NCI-H1436 (cell line): ENCODE measurements at places on chromosomes 11 and 22.

GRCh38 chr11:69170704-69171103 is 15.0 kb downstream of the SMIM38 start:
- DNase-seq = no peak

- no peak for DNase-seq
These were observed 24.1 kb downstream of the MS4A10 start for GRCh38 chr11:60809249-60809648.

- no peak for DNase-seq
These were observed 12.6 kb downstream of the UCP3 start for GRCh38 chr11:73996161-73996747.

- no peak for DNase-seq
These were observed 24.5 kb upstream of the SERPIND1 start for GRCh38 chr22:20749453-20749852.

DNA sequence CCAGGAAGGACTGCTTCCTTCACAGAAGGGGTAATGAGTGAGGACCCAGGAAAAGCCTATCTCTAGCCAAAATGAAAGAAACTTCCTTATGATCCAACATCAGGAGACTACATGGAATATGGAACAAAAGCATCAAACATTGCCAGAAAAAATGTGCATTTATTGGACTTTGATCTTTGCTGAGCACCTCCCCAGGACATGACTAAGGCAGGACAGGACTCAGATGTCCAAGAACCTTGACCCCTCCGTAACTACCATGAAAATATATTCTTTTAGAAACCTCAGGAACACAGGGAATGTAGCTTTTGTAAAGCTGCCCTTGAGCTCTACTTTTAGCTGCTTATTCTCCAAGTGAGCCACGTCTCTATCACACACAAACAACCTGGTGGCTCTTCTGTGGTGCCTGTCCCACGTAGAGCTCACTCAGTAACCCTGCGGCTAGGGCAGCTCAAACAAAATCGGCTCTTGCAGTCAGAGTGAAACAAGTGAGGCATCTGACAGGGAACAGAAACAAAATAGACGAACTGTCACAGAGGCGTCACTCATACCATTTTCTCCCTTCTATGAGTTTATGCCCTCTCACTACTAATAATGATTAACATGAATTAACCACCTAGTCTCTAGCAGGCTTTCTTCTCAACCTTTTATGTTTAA is 471.5 kb upstream of the API5 start:
- DNase-seq = no peak

- no peak for DNase-seq
These were observed 22.6 kb downstream of the MPPED1 start for GRCh38 chr22:43434275-43434927.

DNA sequence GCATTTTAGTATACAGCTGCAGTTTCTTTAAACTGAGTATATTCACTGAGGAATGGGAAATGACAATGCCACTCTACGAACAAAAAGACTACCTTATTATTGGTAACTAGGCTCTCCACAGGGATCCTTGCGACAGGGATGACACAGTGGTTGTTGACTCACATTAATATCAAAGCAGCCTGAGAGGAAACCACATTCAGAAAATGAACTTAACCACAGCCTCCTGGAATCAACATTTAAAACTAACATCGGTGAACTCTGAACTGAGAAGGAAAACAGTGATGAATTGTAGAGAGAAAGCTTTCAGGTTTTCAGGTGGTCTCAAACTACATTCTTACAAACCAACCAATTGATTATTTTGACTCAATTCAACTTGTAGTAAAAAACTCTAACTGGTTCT is 90.3 kb upstream of the MTMR2 start:
- no peak for DNase-seq

GRCh38 chr11:87063982-87064381 is 26.2 kb downstream of the TMEM135 start:
- DNase-seq = no peak

GRCh38 chr22:43338766-43339345 is 4.3 kb downstream of the SCUBE1 start:
- DNase-seq = no peak

GRCh38 chr22:33658775-33659174 is 261.5 kb downstream of the LARGE1 start:
- no peak for DNase-seq

DNA sequence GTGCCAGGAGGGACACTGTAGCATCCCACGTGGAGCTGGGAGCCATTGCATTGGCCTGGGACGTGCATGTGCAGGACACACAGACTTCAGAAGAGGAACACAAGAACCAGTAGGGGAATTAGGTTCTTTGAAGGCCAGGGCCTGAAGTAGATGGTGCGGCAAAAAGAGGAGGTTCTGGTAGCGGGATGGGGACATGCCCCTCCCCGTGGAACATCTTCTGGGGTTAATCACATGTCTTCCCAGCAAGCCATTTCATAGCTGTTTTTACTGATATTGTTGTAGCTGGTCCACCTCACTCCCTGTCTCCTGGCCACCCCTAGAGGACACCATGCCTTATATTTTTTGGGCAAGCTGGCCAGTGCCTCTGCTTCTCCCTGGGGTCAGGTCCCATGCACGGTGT is 74.3 kb downstream of the SCN3B start:
- DNase-seq = no peak

GRCh38 chr11:77814848-77815247 is 5.7 kb downstream of the RSF1 start:
- no peak for DNase-seq

- DNase-seq = no peak
These were observed 128.8 kb downstream of the ST3GAL4 start for GRCh38 chr11:126484266-126484665.

- DNase-seq = no peak
These were observed 36.7 kb downstream of the TPST2 start for GRCh38 chr22:26553056-26553752.

DNA sequence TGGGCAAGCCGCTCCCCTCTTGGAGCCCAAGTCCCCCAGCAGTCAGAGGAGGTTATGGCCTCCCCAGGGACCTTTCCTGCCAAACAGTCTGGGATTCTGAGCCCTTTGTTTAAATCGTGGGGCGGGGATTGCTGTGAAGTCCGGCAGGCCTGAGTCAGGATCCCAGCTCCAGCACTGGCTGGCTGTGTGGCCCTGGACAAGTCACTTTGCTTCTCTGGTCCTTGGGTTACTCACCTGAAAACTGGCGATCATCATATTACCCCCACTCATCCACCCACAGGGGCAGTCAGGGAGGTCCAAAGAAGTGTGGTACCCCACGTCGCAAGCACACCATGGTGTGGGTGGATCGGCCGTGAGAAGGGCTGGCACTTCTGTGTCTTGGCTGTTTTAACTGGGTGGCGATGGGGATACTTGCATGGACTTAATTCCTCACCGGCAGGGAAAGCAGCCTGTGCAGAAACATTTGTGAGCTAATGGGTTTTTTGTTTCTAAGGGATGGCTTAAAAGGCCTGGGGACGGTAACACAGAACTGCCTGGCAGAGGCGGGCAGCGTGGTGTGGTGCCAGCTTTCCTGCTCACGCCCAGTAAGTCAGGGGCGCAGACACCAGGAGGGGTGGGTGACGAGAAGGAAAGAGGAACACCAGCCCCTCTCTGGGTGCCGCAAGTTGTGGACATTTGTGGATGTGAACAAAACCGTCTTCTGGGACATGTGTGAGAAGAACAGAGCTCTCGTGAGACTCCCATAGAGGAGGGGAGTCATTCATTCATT is 31.6 kb upstream of the PRR5 start:
- DNase-seq = no peak
